PC-3 (cell line): ENCODE measurements at places on chromosomes 1 and 21.
A peak's percentile ranks its signal among the peaks of the same experiment; 100 is the strongest.

DNA sequence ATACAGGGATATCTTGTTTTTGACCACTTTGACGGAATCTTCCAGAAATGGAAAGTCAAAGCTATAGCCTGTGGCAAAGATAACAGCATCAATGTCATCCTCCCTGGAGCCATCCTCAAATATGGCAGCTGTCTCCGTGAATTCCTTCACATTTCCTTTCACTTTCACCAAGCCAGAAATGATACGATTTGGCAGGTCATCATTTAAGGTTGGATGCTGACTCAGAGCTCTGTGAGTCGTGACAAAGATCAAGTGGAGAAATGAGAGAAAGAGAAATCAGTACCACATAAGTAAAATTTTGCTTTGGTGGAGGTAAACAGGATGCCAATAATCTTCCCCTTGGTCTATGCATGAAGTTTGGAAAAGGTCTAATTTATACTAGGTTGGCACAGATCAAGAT, 23.9 kb downstream of the FMO5 start:
- H3K4me1 ChIP-seq = no peaks in the 10 kb centered on the region
- DNase-seq = peak; percentile 40
- H3K36me3 ChIP-seq = no peaks in the 10 kb centered on the region
- no peak overlapping the region for H3K27ac ChIP-seq
- H3K4me3 ChIP-seq = no peak overlapping the region
- H3K27me3 ChIP-seq = no peaks in the 10 kb centered on the region

GRCh38 chr1:224054012-224054411, 59.9 kb upstream of the FBXO28 start:
- H3K4me1 ChIP-seq = peaks cover 48% of the 10 kb centered on the region
- no peak for DNase-seq
- no peak overlapping the region for H3K27ac ChIP-seq
- no peaks in the 10 kb centered on the region for H3K36me3 ChIP-seq

DNA sequence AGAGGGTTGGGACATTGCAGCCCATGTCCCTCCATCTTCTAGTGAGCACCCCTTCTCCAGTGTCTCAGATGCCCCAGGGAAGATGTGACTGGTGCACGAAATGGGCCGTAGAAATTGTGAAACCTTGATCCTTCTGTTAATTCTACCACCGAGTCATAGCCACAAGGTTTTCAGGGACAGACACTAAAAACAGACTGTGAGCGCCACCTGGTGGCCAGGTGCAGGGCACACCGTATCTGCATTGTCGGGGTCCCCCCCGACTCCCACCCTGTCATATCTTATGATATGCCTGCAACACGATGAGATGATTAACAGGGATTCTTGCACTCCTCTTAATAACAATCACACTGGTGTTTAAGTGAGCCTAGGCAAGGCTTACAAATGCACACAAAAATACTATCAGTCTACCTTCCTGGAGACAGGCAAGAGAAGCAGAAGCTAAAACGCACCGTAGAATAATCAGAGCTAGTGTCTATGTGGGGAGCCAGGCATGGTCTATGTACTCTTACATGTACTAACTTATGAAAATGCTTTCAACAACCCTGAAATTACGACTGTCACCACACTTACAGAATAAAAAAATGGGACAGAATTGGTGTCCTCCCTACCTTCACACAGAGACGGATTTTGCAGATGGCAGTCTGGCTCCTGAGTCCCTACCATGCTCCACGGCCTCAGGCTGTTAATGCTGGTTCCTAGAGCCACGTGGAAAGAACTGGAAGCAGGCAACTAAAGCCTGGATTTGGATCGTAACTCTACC, 57.9 kb downstream of the FHAD1 start:
- DNase-seq = peak; percentile 73
- H3K4me3 ChIP-seq = no peak overlapping the region
- no peaks in the 10 kb centered on the region for H3K4me1 ChIP-seq

DNA sequence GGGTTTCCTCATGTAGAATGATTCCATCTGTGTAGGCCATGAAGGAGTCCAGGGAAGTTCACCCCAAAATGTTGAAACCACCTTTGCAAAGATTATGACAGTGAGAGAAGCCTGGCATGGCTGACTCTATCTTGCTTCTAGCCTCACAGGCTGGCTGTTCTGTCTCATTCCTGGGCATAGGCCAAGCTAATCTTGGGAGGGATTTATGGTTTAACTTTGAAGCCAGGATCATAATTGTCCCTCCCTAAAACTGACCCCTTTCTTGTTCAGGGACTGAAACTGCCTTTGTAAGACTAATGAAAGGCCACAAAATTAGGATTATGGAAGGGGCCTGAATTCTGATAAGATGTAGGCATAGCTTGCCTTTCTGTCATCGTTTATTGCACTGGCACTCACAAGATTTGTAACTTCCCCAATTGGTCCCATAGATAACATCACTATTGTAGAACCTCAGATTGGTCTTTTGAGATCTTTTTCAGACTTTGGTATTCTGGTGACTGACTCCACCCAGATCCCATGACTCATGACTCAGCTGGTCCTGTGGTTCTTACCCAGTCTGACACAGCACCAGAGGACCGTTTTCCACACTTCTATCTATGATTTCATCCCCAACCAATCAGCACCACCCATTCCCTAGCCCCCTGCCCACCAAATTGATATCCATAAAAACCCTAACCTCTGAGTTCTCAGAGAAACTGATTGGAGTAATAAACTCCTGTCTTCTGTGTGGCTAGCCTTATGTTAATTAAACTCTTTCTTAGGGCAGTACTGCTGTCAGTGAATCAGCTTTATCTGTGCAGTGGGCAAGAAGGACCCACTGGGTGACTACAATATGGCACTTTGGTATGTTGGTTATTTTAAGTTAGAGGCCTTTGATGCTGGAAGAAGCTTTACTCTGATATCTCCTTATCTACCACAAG, 13.6 kb upstream of the LAMTOR5 start:
- H3K4me3 ChIP-seq = no peak overlapping the region
- H3K27ac ChIP-seq = no peak overlapping the region
- 0 out of 2 replicates have a peak, but pooled peaks cover 6% of the 10 kb centered on the region for H3K27me3 ChIP-seq
- no peaks in the 10 kb centered on the region for H3K36me3 ChIP-seq
